ENCODE measurements at places on chromosomes 6 and 20.

GRCh38 chr6:158816803-158817727 is 2.1 kb downstream of the EZR start:
- no peak for DNase-seq

DNA sequence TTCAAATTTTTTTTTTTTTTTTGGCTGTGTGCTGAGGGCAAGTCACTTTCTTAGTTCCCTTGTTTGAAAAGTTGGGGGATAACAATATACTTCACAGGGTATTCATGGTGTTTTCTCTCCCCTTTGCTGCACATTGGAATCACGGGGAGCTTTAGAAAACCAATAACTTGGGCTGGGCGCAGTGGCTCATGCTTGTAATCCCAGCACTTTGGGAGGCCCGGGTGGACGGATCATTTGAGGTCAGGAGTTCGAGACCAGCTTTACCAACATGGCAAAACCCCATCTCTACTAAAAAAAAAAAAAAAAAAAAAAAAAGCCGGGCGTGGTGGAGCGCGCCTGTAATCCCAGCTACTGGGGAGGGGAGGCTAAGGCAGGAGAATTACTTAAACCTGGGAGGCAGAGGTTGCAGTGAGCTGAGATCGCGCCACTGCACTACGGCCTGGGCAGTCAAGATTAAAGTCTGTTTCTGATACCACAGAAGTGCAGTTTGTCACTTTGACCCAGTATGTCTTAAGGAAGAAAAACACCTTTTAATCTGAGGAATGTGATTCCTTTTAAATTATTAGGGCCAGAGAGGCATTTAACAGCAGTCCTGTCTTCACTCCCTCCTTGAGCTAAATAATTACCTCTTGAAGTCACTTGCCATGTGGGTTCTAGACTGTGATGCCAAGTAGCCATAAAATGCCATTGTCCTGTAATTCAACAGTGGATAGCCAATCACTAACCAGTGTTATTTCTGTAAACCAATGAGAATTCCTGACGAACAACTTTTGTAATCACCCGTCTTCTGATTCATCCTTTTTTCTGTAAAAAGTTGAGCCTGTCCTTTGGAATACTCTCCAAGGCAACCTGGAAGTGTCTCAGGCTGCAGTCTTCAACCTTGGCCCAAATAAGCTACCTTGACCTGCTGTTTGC is 16.1 kb downstream of the SRSF3 start:
- no peak for DNase-seq

DNA sequence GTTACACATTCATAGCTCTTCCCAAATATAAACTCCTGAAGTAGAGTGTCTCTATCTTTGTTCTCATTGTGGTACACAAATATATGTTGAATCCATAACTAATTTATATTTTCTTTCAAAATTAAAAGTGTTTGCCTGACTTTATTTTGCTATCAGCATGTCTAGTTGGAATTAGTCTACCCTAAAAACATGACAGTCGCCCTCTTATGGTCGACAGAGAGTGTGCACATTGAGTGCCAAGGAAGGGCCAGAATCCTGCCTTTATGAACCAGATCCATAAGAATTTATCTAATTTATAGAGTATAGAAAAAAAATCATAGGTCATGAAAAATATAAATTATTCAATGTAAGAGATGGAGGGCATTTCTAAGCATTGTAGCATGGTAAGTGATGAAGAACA is 12.3 kb upstream of the DEFB112 start:
- no peak for DNase-seq

- DNase-seq, result no peak
These were observed 679.8 kb downstream of the EPM2A start for GRCh38 chr6:145055567-145055966.

- DNase-seq, result no peak
These were observed 22.3 kb upstream of the APMAP start for GRCh38 chr20:25014816-25015215.

GRCh38 chr20:22411627-22412450 is 172.5 kb downstream of the FOXA2 start:
- no peak for DNase-seq

- DNase-seq, result no peak
These were observed 852 bp downstream of the SYNGAP1 start for GRCh38 chr6:33420491-33421343.

DNA sequence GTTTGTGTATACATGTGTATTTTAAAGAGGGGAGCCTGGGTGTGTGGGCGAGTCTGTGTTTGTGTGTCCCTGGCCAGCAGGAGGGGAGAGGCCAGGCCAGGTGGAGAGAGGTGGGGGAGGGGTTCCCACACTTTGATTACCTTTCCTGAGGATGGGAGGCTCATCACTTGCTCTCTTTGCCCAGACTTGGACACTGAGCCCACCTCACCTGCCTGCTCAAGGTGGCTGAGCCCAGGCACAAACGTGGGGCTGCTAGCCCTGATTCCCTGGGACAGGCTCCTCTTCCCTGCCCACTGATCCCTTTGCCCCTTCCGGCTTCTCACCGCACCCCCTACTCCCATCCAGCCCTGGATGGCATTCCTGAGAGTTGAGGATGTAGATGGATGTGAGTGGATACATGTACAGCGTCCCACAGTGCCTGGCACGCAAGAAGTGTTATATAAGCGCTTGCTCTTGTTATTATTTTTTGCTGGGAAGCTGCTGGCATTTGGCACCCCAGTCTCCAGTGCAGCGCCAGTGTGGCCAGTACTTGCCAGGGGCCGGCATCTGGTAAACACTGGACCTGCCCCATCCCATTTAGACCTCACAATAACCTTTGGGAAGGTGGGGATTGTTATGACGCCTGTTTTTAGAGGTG is 2.7 kb downstream of the CEBPB start:
- no peak for DNase-seq

- DNase-seq, result no peak
These were observed 278.1 kb upstream of the JAG1 start for GRCh38 chr20:10951904-10952303.

DNA sequence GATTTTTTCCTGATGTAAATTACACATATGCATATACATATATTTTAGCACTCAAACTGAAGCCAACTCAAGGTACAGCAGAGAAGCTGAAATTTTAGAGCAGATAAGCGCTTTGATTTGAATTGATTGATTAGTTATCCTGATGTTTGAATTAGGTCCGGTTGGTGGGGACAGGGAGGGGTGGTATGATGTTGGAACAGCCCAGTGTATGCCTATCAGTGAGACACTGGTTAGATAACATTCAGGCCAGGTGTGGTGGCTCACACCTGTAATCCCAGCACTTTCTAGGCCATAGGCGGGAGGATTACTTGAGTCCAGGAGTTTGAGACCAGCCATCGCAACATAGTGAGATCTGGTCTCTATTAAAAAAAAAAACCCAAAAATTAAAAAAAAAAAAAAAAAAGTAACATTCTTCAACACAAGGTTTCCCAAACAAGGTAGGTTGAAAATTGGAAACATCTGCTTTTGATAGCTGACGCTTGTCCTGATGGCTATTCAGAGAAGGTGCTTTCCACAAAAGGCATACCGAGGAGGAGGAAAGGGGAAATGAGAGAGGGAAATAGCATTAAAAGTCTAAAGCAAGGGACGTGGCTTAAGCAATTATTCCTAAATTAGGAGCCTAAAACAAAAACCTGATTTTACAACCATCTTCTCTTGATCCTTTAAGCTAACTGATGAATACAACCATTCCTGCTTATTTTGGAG is 288.4 kb upstream of the JARID2 start:
- no peak for DNase-seq

GRCh38 chr6:31814677-31815024 is 432 bp downstream of the HSPA1L start:
- no peak for DNase-seq

DNA sequence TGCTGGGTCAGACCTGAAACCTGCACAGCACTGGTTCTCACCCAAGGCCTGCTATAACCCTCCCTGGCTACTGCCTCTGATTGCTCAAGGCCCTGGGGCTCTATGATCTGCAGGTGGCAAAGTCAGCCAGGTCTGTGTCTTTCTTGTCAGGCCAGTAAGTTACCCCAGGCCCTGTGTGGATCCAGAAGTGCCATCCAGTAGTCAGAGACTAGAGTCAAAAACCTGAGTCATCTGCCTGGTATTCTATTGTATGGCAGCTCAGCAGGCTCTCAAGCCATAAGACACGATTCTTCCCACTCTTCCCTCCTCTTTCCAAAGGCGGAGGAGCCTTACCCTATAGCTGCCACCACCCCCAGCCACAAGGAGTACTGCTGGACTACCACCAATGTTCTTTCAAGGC is 593.0 kb downstream of the FRK start:
- no peak for DNase-seq

GRCh38 chr6:80143419-80143937 is 37.0 kb downstream of the BCKDHB start:
- no peak for DNase-seq

GRCh38 chr6:42783177-42783875 is 1.5 kb downstream of the BICRAL start:
- DNase-seq, result peak; percentile 50

DNA sequence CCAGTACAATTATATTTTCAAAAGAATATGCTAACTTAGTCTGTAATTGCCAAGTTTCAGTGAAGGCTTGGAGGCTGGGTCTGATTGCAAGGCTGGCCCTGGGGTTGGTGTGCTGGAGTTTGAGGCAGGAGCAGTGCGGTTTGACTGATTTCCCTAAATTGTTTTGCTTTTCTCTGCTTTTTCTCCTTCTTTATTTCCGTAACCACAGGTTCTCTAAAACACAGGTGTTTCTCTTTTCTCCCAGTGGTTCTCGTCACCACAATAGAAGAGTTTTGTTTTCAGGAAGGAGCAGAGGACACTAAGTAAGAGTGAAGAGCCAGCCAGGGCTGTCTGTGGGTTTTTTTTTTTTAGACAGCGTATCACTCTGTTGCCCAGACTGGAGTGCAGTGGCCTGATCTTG is 8.2 kb upstream of the SNX9 start:
- no peak for DNase-seq

GRCh38 chr20:25491446-25492038 is 84.1 kb downstream of the GINS1 start:
- no peak for DNase-seq

DNA sequence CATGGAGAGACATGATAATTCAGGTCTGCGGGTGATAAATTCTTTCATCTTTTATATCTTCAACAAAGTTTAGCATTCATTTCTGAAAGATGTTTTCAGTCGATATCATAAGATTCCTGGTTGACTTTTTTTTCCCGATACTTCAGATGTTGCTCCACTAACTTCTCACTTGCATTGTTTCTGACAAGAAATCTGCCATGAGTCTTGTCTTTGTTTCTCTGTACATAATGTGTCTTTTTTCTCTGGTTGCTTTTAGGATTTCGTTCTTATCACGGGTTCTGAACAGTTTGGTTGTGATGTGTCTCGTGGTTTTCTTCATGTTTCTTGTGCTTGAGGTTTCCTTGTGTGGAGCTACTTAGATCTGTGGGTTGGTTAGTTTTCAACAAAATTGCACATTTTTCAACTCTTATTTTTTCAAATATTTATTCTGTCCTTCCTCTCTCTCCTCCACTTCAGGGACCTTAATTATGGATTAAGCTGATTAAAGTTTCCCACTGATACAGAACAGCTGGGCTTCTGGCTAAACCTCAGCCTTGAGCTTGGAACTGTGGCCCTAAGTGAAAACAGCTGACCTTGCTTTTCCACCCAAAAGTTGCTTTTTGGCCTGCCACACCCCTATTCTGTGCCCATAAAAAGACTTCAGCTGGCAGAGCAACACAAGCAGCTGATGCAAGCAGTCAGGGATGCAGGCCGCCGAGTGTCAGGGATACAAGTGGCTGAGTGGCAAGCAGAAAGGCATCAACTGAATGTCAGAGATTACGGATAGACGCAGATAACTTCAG is 97.9 kb upstream of the SNX9 start:
- no peak for DNase-seq

- DNase-seq, result no peak
These were observed 234.7 kb downstream of the TRDN start for GRCh38 chr6:123402052-123402451.

- no peak for DNase-seq
These were observed 109.9 kb downstream of the POPDC3 start for GRCh38 chr6:105069821-105070445.

GRCh38 chr6:21367649-21368154 is 225.8 kb upstream of the SOX4 start:
- no peak for DNase-seq

GRCh38 chr6:36267731-36268477 is 2.0 kb upstream of the PNPLA1 start:
- no peak for DNase-seq

- no peak for DNase-seq
These were observed 160.8 kb downstream of the UBE3D start for GRCh38 chr6:82904860-82905259.

DNA sequence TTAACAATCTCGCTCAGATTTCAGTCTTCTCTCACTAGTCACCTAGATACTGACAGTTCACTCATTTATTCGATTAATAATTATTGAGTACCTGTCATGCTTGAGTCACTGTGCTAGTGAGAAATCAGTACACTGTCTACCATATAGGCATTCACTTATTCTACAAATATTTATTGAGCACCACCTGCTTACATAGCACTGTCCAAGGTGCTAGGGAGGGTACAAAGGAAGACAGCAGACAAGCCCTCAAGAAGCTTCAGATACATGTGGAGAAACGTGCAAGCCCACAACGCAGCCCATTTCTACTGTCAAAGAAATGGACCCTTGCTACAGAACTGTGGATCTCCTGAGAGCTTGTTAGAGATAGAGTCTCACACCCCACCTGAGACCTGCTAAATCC is 85.1 kb upstream of the SNAP25 start:
- DNase-seq, result no peak

DNA sequence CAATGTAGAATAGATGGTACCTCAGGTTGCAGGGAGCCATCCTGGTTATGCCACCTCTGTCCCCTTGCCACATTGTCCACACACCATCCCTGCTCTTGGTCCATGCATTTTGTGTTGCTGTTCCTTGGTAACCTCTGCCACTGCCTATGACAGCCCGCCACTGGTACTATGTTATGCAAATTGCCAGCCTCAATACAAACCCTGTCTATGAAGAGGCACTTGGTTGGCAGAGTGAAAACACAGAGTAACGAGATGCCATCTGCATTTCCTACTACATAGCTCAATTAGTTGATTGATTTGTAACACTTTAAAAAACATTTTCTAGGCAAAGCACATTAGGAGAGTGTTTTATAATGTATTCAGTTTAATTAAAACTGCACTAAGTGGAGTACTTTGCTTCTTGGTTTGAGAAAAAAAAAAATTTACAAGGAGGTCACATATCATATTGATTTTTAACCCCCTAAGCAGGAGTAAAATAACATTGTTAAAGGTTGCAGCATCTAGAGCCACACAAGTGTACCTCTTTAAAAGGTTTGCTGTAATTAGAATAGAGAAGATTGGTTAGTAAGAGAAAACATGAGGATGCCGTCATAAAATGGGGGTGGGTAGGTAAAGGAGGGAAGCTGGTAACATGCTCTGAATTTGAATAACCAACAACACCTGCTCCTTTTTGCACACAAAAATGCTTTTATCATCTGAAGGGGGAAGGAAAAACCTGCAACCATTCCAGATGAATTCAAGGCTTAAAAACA is 817.1 kb downstream of the KIF16B start:
- DNase-seq, result no peak

All from activated CD8-positive, alpha-beta memory T cell treated with anti-CD3 and anti-CD28 coated beads for 1 hour (primary cell).